Activated T-helper 1 cell treated with anti-CD3 and anti-CD28 coated beads, Interleukin-12 subunit alpha, Interleukin-12 subunit beta, Interleukin-2, Interleukin-4 antibody, amounts not matched to agents 30 ng/mL and 10 ng/mL and 1 ng/mL, durations not matched to agents 14 hours and 24 hours and 36 hours (primary cell): ENCODE measurements at places on chromosomes 3 and 15. TPM values are rescaled to one million over a fixed set of nuclear protein-coding genes. Genes with fewer than 3 reads are reported as not detected.

GRCh38 chr3:108093616-108094015, 2.8 kb upstream of the CD47 start:
- no peak for DNase-seq

DNA sequence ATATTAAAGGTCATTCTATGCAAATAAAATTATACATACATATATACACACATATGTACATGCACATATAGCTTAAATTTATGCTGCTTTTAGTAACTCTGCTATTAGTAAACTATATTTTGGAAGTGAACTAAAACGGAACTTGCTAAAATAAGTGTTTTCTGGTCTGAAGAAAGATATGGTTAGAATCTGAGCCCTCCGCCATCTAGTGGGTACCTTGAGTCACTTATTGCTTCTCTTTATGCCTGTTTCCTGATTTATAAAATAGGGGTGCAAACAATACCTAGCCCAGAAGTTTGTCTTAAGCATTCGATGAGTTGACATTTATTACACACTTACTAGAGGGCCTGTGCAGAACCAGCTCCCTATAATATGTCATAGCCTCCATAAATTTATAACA, 255.7 kb downstream of the CNTN6 start:
- DNase-seq = no peak

DNA sequence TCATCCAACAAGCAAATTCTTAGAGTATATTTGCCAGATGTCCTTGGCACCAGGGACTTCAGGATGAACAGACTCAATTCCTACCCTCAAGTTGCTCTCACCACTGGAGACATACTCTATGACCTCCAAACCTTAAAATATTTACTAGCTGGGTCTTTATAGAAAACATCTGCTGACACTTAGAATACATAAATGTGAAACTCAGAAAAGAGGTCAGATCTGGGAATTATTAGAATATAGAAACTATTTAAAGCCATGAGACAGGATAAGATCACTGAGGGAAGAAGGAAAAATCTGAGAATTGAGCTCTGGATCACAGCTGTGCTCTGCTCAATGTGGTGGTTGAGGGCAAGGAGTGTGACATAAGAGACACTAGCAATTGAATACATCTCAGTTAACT, 695.4 kb upstream of the UBE2E2 start:
- no peak for DNase-seq

- DNase-seq = no peak
These were observed 5.0 kb downstream of the NAA50 start for GRCh38 chr3:113741086-113741485.

GRCh38 chr3:72998466-72998865, 1.9 kb downstream of the PPP4R2 start:
- DNase-seq = no peak

DNA sequence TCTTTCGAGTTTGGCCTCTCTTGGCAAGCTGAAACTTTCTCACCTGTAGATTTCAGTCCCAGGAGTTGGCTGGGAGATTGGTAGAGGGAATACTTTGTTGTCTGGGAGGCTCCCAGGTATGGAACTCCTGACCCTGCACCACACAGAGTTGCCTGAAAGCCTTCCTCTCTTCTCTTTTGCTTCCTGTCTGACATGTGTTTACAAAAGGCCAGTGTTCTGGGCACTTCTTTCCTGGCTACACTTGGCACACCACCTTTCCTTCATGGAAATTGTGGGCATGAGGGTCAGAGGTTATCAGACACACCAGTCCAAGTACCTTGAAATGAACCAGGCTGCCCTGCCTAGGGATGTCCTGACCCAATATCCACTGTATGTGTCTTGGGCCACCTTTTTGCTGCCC, 123.7 kb downstream of the ABHD5 start:
- DNase-seq = no peak

GRCh38 chr15:31442699-31443111, 116.1 kb downstream of the KLF13 start:
- no peak for DNase-seq

GRCh38 chr3:117874904-117875874, 1159.5 kb downstream of the IGSF11 start:
- DNase-seq = no peak

DNA sequence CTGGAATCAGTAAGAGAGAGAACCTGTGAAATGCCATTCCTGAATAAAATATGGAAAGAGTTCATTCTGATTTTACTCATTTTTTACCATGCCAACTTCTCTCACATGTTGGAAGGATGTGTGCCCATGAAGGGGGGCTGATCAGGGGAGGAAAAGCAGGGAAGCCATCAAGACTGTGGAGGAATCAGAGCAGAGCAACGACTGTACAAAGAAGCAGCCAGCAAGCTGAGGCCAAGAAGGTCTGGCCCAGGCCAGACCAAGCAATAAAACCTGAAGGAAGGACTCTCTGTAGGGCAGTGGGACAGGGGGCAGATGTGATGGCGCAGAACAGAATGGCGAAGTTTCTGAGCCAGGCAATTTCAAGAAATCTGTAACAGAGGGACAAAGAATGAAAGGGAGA, 24.0 kb upstream of the ARNT2 start:
- no peak for DNase-seq

- no peak for DNase-seq
These were observed 29.6 kb upstream of the TRPC1 start for GRCh38 chr3:142694225-142694624.

DNA sequence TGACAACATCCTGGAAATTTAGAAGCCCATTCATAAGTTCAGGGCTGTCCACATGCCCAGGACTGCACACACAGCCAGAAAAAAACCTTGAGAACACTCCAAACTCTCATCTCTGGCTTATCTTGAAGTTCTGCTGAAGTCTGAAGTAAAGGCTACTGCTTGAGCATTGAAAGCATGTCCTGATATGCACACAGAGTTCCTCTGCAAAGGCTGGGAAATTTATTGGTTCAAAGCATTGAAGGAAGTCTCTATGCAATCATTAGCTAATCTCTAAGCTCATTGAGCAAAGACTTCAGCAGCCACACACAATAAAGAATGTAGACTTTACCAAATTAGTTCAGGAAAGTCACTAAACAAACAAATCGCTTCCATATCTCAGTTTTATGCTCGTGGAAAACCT, 162.0 kb upstream of the STT3B start:
- DNase-seq = no peak

DNA sequence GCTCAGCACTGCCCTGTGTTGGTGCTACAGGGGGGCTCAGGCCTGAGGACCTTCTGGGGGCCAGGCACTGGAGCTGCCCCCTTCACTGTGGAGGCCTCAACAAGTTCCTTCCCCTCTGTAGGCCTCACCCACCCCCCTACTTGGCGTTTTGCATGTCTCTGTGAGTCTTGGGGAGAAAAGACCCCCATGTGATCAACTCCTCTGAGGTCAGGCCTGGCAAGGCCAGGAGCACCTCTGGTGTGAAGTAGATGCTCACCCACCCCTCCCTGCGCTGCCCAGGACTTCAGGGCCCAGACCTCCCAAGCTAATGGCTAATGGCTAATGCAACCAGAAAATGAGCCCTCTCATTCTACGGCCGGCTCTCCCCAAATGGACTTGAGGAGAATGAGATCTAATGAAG, 34.2 kb upstream of the CHRNB4 start:
- DNase-seq = no peak

DNA sequence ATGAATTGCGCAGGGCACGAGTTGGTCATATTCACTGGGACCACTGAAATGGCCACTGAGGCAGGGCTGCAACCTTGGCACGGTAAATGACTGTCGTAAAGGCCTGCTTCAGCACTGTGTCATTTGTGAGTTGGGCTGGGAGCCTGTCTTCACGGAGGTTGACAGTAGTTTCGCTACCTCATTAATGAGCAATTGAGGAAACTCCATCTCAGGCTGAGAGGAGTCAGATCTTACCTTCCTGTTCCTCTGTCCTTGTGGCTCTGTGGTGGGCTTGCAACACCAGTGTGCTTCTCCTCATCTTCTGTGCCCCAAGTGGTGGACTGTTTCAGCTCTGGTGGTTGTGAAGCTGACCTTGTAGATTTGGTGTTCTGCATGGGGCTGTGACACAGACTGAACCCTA, 80.1 kb upstream of the EIF1B start:
- DNase-seq = no peak

DNA sequence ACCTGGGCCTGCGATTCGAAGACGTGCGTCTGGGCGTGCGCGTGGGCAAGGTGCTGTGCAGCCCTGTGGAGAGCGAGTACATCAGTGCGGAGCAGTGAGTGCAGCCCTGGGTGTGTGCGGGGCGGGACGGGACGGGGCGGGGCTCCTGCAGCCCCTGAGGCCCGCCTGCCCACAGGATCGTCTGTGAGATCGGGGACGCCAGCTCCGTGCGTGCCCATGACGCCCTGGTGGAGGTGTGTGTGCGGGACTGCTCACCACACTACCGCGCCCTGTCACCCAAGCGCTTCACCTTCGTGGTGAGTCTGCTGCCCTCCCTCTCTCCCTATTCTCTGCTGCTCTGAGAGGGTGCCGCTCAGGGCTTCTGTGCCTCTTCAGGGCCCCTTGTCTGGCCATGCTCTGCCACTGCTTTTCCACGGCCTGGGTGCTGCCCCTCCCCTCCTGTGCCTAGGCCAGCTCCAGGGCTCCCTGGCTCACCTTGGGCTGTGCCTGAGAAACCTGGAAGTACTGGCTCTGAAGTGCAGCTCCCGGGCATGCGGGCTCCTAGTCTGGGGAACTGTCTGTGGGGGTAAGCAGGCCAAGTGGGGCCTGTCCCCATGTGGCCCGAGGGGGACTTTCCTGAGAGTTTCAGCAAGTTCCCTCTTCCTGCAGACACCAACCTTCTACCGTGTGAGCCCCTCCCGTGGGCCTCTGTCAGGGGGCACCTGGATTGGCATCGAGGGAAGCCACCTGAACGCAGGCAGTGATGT, 31.8 kb downstream of the PLXNA1 start:
- DNase-seq = no peak

GRCh38 chr3:102826636-102827035, 391.8 kb downstream of the ZPLD1 start:
- DNase-seq = no peak

DNA sequence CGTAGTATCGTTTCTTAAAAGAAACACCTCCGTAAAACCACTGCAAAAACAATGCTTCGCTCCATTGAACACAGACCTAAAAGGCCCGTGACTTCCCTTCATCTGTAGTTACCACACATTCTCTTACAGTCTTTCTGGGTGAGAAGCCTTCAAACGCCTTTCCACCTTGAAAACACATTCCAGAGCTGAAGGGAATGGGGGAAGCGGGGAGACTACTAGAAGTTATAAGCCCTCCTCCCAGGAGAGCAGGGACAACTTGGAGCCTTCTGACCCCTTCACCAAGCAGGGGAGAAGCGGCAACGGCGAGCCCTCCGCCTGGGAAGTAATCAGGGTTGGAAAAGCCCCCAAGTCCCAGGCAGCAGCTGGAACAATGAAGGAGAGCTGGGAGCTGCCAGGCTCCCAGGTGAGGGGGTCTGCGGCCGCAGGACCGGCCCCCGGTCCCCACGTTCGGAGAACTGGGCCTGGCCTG, 461 bp downstream of the SECISBP2L start:
- DNase-seq = no peak

CCDC54 gene
- total RNA-seq = not detected in 2 replicates

CCDC13 gene
- 0.32 TPM in 1 of 2 replicates, not detected in the other for total RNA-seq

NCKIPSD gene
- total RNA-seq = 40.8 and 45.5 TPM in 2 replicates

DUOXA2 gene
- not detected in 2 replicates for total RNA-seq

RFTN1 gene
- total RNA-seq = 97.6 and 97.8 TPM in 2 replicates

ADIPOQ gene
- not detected in 2 replicates for total RNA-seq

ITIH4 gene
- 3.1 and 4.8 TPM in 2 replicates for total RNA-seq

APOD gene
- total RNA-seq = 3.4 and 4.0 TPM in 2 replicates

CPNE9 gene
- total RNA-seq = 0.93 TPM in 1 of 2 replicates, not detected in the other

ISLR gene
- not detected in 2 replicates for total RNA-seq

SUCNR1 gene
- not detected in 2 replicates for total RNA-seq

GP5 gene
- total RNA-seq = 0.27 and 0.31 TPM in 2 replicates

DHFR2 gene
- 10.1 and 12.3 TPM in 2 replicates for total RNA-seq

INSYN1 gene
- not detected in 2 replicates for total RNA-seq

RPN1 gene
- 190 and 194 TPM in 2 replicates for total RNA-seq

COL7A1 gene
- 0.39 and 0.83 TPM in 2 replicates for total RNA-seq
